ENCODE measurements at places on chromosomes 12 and 14. TPM values are rescaled to one million over a fixed set of nuclear protein-coding genes. Genes with fewer than 3 reads are reported as not detected.

Gene SSTR1
- total RNA-seq, result 0.66 TPM

Gene TIGAR
- total RNA-seq, result 5.8 TPM

Gene CAND1
- 125 TPM for total RNA-seq

Gene ACADS
- 10.0 TPM for total RNA-seq

Gene PAPOLA
- total RNA-seq, result 66.3 TPM

Gene PTCSC3
- not detected for total RNA-seq

Gene IL26
- total RNA-seq, result not detected

Gene CLEC2A
- not detected for total RNA-seq

Gene PRB2
- total RNA-seq, result not detected

Gene ABCC9
- 0.37 TPM for total RNA-seq

Gene LALBA
- not detected for total RNA-seq

Gene TAS2R19
- 6.0 TPM for total RNA-seq

Gene PLEKHD1
- not detected for total RNA-seq

Gene PROX2
- not detected for total RNA-seq

Gene PUS7L
- 15.1 TPM for total RNA-seq

Gene PAPLN
- total RNA-seq, result 2.8 TPM

Gene ZNF385A
- total RNA-seq, result 0.92 TPM

Gene PLA2G1B
- not detected for total RNA-seq

Gene MMP19
- total RNA-seq, result 6.7 TPM

Gene ADGRD1
- total RNA-seq, result 1.4 TPM

Gene BIN2
- total RNA-seq, result not detected

Data from aortic smooth muscle cell (primary cell).